Neuronal stem cell (in vitro differentiated cells): ENCODE measurements at places on chromosomes 1 and 21.
A peak's percentile ranks its signal among the peaks of the same experiment; 100 is the strongest.

- no peaks in the 10 kb centered on the region for H3K27me3 ChIP-seq
- peak overlapping the region; percentile 97 for H3K27ac ChIP-seq
- DNase-seq: peak; percentile 90
- H3K4me3 ChIP-seq: peak overlapping the region; percentile 71
- H3K36me3 ChIP-seq: no peaks in the 10 kb centered on the region
- peaks cover 4% of the 10 kb centered on the region for H3K4me1 ChIP-seq
Observed at GRCh38 chr1:149887456-149888246, 11.7 kb upstream of the BOLA1 start.

GRCh38 chr1:26768755-26769154 lies 19.0 kb upstream of the PIGV start:
- no peak overlapping the region for H3K4me3 ChIP-seq
- no peak overlapping the region for H3K27ac ChIP-seq
- no peaks in the 10 kb centered on the region for H3K27me3 ChIP-seq
- peaks cover 7% of the 10 kb centered on the region for H3K4me1 ChIP-seq
- DNase-seq: no peak

DNA sequence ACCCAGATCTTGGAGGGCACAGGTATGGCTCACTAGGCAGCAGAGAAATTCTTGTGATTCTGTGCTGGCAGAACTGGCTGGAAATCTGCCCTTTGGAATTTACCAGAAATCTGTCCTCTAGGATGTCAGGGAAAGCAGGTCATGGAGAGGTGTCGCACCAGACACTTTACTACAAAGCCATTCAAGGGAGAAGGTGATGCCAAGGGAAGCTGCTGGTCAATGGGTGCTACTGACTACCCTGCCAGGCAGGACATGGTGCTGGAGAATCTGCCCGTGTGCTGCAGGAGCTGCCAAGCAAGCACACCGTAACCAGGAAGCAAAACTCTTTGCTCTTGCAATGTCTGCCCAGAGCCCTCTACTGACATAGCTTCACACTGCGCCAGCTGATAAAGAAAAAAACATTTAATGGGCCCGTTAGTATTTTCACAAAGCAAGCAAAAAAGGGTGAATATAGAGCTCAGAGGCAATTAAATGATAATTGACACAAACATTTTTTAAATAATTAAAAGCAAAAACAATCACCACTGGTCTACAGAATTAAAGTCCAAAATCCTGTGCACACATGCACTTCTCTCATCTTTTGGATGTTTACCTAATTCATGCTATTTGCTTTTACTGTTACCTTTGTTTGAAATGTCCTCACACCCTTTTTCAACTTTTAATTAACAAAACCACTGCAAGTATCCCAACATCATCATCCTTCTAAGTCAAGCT lies 7.2 kb upstream of the FBXO28 start:
- no peak for DNase-seq
- no peak overlapping the region for H3K4me3 ChIP-seq
- H3K27ac ChIP-seq: no peak overlapping the region
- no peaks in the 10 kb centered on the region for H3K27me3 ChIP-seq
- no peaks in the 10 kb centered on the region for H3K36me3 ChIP-seq
- H3K4me1 ChIP-seq: no peaks in the 10 kb centered on the region

GRCh38 chr1:59635097-59635496 lies 179.7 kb upstream of the HOOK1 start:
- no peak overlapping the region for H3K27ac ChIP-seq
- H3K36me3 ChIP-seq: no peaks in the 10 kb centered on the region
- H3K4me3 ChIP-seq: no peak overlapping the region
- no peaks in the 10 kb centered on the region for H3K27me3 ChIP-seq
- no peak for DNase-seq

- H3K27ac ChIP-seq: no peak overlapping the region
- no peak overlapping the region for H3K4me3 ChIP-seq
- no peaks in the 10 kb centered on the region for H3K4me1 ChIP-seq
- DNase-seq: no peak
Observed at GRCh38 chr1:92365378-92366039, 66.7 kb downstream of the RPAP2 start.

- H3K27ac ChIP-seq: no peak overlapping the region
- DNase-seq: no peak
- no peaks in the 10 kb centered on the region for H3K27me3 ChIP-seq
Observed at GRCh38 chr21:35457097-35457804, 408.1 kb upstream of the RUNX1 start.

GRCh38 chr21:44083631-44084291 lies 23.4 kb upstream of the PWP2 start:
- no peaks in the 10 kb centered on the region for H3K27me3 ChIP-seq
- DNase-seq: no peak
- H3K36me3 ChIP-seq: peaks cover 99% of the 10 kb centered on the region
- no peak overlapping the region for H3K27ac ChIP-seq

DNA sequence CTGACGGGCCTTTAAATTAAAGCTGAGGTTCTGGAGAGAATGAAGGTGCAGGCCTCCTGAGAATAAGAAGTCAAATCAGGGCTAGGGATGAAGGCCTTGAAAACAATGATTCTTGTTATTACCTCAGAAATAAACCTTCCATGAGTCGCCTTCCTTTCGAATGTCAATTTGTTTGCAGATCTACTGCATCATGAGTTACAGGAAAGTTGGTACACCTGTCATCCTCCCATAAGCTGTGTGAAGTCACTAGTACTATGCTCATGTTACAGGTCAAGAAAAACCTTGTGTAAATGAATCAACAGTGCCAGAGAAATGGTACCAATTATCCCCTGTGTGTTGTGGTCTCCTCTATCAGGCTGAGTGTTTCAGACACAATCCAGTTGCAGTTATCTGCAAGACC lies 281.2 kb upstream of the PLXNA2 start:
- H3K27ac ChIP-seq: no peak overlapping the region
- no peak overlapping the region for H3K4me3 ChIP-seq
- no peaks in the 10 kb centered on the region for H3K27me3 ChIP-seq
- no peaks in the 10 kb centered on the region for H3K36me3 ChIP-seq

- no peak overlapping the region for H3K4me3 ChIP-seq
- H3K27me3 ChIP-seq: peaks cover 4% of the 10 kb centered on the region
- H3K27ac ChIP-seq: no peak overlapping the region
Observed at GRCh38 chr1:17170571-17170970, 34.4 kb upstream of the PADI1 start.

- peaks cover 16% of the 10 kb centered on the region for H3K27me3 ChIP-seq
- DNase-seq: no peak
- H3K4me3 ChIP-seq: no peak overlapping the region
Observed at GRCh38 chr1:22291494-22291893, 148.6 kb upstream of the WNT4 start.

- no peak overlapping the region for H3K4me3 ChIP-seq
- no peaks in the 10 kb centered on the region for H3K27me3 ChIP-seq
- H3K36me3 ChIP-seq: peaks cover 52% of the 10 kb centered on the region
Observed at GRCh38 chr1:212351588-212352362, 62.9 kb downstream of the PACC1 start.

DNA sequence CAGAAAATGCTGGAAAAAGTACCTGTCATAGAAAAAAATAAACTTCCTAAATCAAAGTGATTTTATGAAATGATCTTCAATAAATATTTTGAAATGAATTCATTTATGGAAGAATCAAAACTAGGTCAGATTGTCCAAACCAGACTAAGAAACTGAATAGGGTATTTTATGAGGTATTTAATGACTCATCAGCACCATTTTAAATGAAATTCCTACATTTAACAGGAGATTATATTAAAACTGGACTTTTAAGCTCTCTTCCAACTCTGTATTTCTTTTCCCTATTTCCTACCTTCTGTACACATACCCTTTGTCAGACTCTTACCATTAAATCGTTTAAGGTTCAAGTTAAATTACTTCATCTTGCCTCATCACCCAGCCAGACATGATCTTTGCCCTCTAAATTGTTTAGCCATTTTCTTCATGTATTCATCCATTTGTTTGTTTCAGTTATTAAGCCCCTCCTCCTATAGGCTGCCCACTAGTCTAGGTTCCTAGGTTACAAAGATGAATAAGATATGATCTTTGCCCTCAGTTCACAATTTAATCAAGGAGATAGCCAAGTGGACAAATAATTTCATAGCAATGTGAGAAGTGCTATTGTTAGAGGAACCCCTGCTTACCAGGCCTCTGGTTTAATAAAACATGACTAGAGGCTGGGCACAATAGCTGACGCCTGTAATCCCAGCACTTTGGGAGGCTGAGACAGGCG lies 25.0 kb downstream of the TATDN3 start:
- no peak overlapping the region for H3K27ac ChIP-seq
- no peaks in the 10 kb centered on the region for H3K27me3 ChIP-seq
- H3K4me1 ChIP-seq: no peaks in the 10 kb centered on the region
- H3K36me3 ChIP-seq: no peaks in the 10 kb centered on the region
- DNase-seq: no peak

DNA sequence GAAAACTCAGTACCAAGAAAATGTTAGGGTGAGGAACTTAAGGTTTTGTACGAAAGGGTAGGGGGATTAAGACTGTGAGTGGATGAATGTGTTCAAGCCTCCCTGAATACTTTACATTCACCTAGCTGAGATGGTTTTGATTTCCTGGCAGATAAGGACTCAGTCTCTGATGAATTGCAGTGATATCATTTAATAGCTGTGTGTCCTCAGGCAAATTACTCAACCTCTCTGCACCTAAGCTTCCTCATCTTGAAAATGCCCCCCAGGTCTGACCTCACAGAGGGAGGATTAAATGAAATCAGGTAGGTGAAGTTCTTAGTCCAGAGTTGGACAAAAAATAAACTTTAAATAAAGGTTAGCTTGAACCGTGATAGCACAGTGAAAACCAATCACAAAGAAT lies 48.4 kb downstream of the CAMK2N1 start:
- H3K27me3 ChIP-seq: no peaks in the 10 kb centered on the region
- H3K4me3 ChIP-seq: no peak overlapping the region
- no peaks in the 10 kb centered on the region for H3K36me3 ChIP-seq
- H3K27ac ChIP-seq: no peak overlapping the region
- DNase-seq: no peak
- peaks cover 1% of the 10 kb centered on the region for H3K4me1 ChIP-seq

DNA sequence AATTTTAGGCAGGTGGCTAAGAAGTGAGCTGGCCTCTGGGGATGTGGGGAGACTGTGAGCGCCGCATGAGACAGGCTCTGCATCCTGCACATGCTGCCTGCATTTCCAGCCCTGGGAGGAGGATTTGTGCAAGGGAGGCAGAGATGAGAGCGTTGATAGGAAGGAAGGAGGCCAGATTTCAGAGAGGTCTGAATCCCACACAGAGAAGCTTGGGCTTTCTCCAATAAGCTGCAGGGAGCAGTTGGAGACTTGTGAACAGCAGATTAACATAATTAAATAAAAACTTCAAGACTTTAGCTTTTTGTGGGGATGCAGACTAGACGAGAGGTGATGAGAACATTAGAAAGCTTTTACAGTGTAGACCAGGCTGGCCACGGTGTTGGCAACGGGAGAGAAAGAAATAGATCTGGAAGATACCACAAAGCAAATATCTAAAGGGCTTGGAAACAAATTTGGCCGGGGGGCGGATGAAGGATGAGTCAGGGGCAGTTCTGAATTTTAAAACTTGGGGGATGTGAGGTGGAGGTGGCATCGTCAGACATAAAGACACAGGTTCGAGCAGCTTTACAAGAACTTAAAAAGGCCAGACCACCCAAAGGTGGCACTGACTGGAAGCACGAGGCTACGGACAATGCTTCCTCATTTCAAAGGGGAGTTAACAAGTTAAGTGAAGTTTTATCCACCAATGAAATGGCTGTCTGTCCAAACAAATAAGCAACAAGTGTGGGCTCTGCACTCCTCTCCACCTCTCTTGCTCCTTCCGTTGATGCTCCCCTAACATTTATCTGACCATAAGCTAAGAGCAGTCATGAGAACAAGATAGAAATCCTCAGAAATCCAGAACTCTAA lies 57.0 kb downstream of the HIVEP3 start:
- no peak overlapping the region for H3K27ac ChIP-seq
- no peaks in the 10 kb centered on the region for H3K27me3 ChIP-seq
- peaks cover 18% of the 10 kb centered on the region for H3K4me1 ChIP-seq
- DNase-seq: no peak
- H3K36me3 ChIP-seq: no peaks in the 10 kb centered on the region

GRCh38 chr1:86913896-86914600 lies at the start of gene SELENOF:
TSS of gene SELENOF (minus strand) at chr1:86914126. CDS start at chr1:86914111, 15 bp downstream.
- H3K36me3 ChIP-seq: peaks cover 1% of the 10 kb centered on the region
- peak within 1 kb of the TSS; percentile 98 for H3K27ac ChIP-seq
- peak within 1 kb of the TSS; percentile 97 for H3K4me3 ChIP-seq
- H3K4me1 ChIP-seq: peaks cover 4% of the 10 kb centered on the region

GRCh38 chr1:211480941-211481545 lies 10.9 kb downstream of the RD3 start:
- H3K36me3 ChIP-seq: no peaks in the 10 kb centered on the region
- H3K27ac ChIP-seq: no peak overlapping the region
- no peak overlapping the region for H3K4me3 ChIP-seq
- DNase-seq: no peak
- H3K27me3 ChIP-seq: no peaks in the 10 kb centered on the region

DNA sequence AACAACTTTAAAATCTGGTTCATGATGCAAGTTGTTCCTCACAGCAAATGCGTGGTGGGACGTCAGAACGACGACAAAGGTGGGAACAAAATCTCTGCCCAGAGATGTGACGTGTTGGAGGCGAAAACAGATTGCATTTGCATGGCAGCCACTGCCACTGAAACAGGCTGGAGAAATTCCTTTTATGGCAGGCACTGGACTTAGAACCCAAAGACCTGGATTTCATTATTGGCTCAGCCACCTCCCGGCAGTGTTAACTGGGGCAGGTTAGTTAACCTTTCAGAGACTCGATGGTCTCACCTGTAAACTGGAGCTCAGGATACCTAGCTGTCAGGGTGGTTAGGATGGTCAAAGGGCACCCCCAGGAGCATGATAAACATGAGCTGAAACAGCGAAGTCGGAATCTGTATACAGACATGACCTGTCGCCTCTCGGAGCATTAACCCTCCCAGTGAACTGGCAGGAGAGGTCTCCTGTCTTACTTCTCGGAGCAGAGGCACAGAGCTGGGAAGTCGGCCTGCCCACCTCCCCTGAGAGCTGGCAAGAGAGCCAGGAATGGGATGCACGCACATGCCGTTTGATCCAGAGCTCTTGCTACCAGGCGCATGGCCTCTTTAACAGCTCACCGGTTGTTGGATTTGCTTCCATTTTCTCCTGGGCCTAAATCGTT lies 59.2 kb upstream of the TARBP1 start:
- H3K4me1 ChIP-seq: peaks cover 53% of the 10 kb centered on the region
- H3K27me3 ChIP-seq: no peaks in the 10 kb centered on the region
- H3K27ac ChIP-seq: no peak overlapping the region
- H3K36me3 ChIP-seq: no peaks in the 10 kb centered on the region
- DNase-seq: no peak
- no peak overlapping the region for H3K4me3 ChIP-seq

GRCh38 chr21:38531591-38531990 lies 33.3 kb upstream of the ERG start:
- no peak for DNase-seq
- no peaks in the 10 kb centered on the region for H3K4me1 ChIP-seq
- no peak overlapping the region for H3K4me3 ChIP-seq
- no peaks in the 10 kb centered on the region for H3K27me3 ChIP-seq
- no peaks in the 10 kb centered on the region for H3K36me3 ChIP-seq
- H3K27ac ChIP-seq: no peak overlapping the region
